GM12891 (cell line): ENCODE measurements at places on chromosomes 2 and 18.

DNA sequence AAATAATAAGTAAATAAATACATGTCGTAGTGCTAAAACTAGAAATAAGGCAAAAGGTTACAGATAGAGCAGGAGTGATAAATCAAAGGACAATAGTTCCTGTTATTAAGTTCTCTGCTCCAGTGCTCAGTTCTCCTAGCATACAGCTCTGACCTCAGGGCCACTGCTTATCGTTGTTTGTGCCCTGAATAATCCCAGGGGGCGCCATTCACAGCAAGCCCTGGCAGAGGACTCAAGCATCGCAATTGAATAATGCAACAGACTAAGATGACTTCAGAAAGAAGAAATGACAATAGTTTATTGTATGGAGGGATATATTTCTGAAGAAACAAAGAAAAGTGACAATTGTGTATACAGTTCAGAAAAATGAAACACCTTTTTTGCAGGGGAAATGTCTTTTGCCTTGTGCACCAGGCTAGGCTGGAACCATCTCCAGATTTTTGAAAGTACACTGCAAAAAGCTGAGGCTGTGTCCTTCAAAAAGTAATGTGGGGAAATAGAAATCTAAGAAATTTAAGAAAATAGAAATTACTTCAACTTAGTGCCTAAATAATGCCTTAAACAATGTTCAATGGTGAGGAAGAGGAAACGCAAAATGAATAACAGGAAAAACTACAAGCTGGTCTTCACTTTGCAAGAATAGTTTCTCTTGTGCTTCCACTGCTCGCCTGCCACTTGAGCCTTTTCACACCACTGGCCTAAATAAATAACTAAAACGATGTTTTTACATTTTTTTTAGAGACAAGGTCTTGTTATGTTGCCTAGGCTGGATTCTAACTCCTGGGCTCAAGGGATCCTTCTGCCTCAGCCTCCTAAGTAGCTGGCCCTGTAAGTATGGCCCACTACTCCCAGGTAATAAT, 19.0 kb upstream of the CCNYL1 start:
- DNase-seq: no peak

- no peak for DNase-seq
Measured at GRCh38 chr2:28505361-28505760, 9.5 kb downstream of the PLB1 start.

- DNase-seq: no peak
Measured at GRCh38 chr2:433216-433615, 145.3 kb upstream of the ALKAL2 start.

GRCh38 chr2:43777306-43777926, 3.6 kb downstream of the DYNC2LI1 start:
- no peak for DNase-seq

DNA sequence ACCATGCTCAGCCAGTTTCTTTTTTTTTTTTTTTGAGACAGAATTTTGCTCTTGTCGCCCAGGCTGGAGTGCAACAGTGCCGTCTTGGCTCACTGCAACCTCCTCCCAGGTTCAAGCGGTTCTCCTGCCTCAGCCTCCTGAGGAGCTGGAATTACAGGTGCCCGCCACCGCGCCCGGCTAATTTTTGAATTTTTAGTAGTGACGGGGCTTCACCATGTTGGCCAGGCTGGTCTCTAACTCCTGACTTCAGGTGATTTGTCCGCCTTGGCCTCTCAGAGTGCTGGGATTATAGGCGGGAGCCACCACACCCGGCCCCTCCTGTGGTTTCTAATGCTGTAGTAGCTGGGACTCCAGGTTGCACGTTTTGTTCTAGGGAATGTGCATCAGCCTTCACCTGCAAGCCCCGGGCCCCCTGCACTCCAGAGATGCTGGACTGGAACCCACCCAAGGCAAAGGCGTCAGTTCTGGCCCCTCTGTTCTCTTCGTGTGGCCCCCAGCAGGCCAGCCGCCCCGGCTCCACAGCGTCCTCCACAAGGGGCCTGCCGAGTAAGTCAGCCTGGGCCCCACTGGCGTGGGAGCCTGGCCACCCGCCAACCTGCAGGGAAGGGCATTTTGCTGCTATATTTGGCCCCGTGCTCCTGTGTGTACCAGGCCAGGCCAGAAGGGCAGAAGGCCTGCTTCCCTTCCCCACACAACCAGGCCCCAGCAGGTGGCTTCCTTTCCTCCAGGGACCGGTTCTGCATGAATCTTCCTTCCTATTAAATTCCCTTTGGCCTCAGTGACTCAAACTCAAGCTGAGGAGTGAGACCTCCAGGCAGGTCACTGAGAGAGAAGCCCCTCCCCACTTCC, 25.7 kb upstream of the B3GNT7 start:
- DNase-seq: no peak

- no peak for DNase-seq
Measured at GRCh38 chr2:98846041-98846440, 90.0 kb downstream of the CRACDL start.

DNA sequence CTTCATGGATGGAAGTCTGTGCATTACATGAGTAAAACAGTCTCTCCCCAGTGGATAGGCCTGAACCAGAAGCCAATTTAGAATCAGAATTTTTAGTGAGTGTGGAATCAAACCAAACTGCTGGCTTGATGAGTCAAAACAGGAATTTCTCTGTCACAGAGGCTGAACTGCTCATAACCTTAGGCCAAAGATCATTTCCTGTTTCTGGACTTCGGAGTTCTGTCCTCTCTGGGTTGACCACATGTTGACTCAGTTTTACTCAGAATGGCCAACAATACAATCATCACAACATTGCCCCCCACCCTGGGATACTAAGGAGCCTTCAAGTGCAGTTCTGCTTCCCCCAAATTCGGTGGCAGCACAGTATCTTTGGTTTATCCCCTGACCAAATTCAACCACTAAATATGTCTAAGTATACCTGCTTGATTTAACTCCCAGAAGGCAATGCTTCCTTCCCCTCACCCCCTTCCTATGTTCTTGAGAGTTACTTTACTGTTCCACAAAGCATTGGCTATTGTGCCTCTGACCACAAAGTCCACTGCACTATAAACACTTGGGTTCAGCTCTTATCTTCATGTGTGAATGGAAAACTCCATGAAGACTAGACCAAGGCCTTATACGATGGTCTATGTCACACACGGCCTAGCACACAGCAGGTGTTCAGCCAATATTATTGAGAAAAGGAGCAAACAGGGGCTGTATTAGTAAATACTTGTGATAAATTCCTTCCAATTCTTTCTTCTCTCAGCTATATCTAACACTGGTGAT, 67.8 kb downstream of the NXPH2 start:
- DNase-seq: no peak

DNA sequence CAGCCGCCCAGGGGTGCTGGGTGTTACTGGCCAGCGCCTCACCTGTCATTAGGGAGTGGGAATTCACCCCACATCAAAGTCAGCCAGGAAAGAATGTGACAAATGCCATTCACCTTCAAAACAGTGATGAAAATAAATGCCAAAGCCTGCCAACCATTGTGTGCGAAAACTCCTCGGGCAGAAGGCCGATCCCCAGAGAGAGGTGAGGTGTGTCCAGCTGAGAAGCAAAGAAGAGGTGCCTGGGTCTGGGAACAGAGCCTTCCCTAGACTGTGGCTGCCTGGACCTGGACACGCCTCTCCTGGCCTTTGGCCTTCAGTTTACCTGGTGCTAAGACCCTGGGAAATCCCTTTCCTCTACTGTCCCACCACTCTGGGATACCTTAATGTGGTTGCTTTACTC, 142.7 kb downstream of the CYP26B1 start:
- no peak for DNase-seq

- DNase-seq: no peak
Measured at GRCh38 chr2:119315241-119315925, 51.3 kb downstream of the C2orf76 start.

DNA sequence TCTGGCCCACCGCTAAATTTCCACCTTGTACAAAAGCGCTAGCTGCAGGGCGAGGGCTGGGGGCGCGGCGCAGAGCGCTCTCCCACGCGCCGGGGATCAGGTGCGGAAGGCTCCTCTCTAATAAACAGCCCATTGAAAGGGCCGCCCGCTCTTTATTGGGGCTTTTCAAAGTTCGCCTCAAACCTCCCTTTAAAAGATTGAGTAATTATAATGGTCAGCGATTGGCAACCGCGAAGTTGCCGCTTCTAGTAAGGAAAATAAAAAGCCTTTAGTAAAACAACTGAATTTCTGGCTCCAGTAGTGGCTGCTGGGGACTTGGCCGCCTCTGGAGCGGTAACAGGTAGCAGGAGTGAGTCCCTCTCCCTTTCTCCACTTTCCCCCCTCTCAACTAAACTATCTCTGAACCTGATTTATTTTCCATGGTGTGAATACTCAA, 755 bp downstream of the NEUROD1 start:
- no peak for DNase-seq

GRCh38 chr18:11859282-11859830, 8.1 kb downstream of the CHMP1B start:
- no peak for DNase-seq

GRCh38 chr2:239216614-239217273, 184.1 kb downstream of the HDAC4 start:
- DNase-seq: no peak

DNA sequence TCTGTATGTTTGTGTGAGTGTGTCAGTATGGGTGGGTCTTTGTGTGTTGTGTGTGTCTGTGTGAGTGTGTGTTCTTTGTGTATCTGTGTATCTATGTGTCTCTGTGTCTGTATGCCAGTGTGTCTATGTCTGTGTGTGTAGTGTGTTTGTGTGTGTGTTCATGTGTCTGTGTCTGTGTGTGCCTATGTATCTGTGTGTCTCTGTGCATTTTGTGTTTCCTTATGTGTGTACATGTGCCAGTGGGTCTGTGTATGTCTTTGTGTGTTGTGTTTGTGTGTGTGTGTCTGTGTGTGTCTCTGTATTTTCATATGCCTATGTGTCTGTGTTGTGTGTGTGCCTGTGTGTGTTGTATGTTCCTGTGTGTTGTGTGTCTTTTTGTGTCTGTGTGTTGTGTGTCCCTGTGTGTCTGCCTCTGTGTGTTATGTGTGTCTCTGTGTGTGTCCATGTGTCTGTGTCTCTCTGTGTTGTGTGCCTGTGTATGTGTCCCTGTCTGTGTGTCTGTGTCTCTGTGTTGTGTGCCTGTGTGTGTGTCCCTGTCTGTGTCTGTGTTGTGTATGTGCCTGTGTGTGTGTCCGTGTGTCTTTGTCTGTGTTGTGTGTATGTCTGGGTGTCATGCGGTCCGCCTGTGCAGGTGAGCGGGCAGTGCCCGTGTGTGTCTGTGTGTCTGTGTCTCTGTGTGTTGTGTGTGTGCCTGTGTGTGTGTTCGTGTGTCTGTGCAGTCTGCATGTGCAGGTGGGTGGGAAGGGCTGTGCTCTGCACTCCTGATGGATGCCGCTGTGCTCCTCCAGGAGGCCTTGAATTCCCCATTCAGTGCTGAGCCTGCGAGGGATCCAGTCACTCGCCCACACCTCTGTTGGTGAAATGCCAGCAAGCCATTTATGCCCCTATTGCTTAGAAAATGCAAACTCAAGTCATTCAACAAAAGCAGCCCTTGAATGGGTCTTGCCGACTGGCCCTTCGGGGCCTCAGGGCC, 37.4 kb downstream of the KLHL29 start:
- no peak for DNase-seq

GRCh38 chr2:107362993-107363392, 463.7 kb upstream of the RGPD4 start:
- DNase-seq: no peak
